ENCODE measurements at places on chromosomes 5 and 9.

- no peak for DNase-seq
These were observed 34.6 kb upstream of the F2RL2 start for GRCh38 chr5:76657683-76658311.

- DNase-seq: no peak
These were observed 57.6 kb downstream of the TMEM174 start for GRCh38 chr5:73230264-73231245.

DNA sequence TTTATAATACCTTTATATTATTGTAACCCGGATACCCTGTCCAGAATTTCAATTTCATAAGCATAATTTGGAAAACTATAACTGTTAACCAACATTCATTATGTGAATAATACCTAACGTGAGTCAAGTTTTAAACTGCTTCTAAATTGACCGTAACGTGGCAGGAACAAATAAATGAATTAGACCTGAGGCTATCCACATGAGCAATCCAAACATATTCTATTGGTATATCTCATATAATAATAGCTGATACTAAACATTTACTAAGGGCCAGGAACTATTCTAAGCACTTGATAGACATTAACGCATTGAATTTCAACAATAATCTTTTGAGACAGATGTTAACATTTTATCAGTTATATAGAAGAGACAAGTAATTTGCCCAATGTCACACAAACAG, 276.4 kb downstream of the MEF2C start:
- DNase-seq: no peak

GRCh38 chr5:87002485-87002884, 265.2 kb upstream of the RASA1 start:
- no peak for DNase-seq

DNA sequence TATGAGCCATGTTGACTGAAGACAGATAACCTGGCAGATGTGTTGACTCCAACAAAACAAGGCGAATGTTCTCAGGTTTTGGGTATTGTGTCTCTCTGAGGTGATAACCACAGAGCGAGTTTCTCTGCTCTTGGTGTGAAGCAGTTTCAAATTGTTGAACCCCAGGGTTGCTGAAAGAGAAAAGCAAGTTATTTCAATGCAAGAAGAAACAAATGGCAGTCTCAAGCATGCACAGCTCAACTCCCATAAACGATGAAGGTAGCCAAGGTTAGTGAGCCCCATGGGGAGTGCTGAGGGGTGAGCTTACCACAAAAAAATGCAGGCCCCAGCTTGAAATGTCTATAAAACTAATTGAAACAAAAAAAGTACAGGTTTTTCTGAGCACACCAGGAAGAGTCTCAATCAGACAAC, 220.8 kb upstream of the DAPK1 start:
- no peak for DNase-seq

- DNase-seq: no peak
These were observed 74.9 kb upstream of the LRRTM2 start for GRCh38 chr5:138949988-138950387.

- DNase-seq: no peak
These were observed 3.3 kb downstream of the CYFIP2 start for GRCh38 chr5:157269165-157269671.

GRCh38 chr5:19918780-19919179, 69.2 kb downstream of the CDH18 start:
- DNase-seq: no peak

GRCh38 chr5:6676702-6677101, 36.5 kb upstream of the TENT4A start:
- DNase-seq: no peak

DNA sequence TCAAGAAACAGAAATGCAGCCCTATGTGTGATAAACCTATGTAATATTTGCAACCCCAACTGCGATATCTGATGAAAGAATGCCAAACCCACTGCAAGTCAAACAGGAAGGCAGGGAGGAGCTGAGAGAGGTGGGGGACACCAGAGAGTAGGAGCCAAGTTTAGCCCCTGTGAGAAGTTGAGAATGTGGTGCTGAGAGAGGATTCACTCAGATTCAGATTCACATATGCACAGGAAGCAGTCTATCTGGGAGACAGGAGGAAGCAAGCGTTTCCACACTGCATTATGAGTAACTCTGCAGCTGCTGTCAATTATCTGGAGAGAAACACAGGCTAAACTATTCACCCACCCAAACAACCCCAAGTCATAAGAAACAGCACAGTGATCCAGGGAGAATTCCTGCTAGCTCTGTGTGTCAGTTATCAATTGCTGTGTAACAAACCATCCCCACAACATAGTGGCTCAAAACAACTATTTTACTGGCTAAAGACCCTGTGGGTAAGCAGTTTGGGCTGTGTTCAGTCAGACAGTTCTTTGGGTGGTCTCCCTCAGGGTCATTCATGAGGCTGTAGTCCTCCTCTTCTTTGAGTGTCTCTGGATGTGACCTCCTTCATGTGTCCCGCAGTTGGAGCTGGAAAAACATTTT, 161.9 kb upstream of the RAI14 start:
- no peak for DNase-seq

- no peak for DNase-seq
These were observed 21.0 kb upstream of the TAF11L2 start for GRCh38 chr5:17477043-17477442.

- no peak for DNase-seq
These were observed 162.0 kb downstream of the C9orf50 start for GRCh38 chr9:129458663-129459546.

GRCh38 chr9:14320271-14321181, 6.6 kb upstream of the NFIB start:
- no peak for DNase-seq

GRCh38 chr5:36198281-36198680, 43.4 kb downstream of the NADK2 start:
- no peak for DNase-seq

GRCh38 chr9:33136721-33137670, 30.1 kb downstream of the B4GALT1 start:
- DNase-seq: peak; percentile 47

- DNase-seq: no peak
These were observed 5.0 kb downstream of the TNIP1 start for GRCh38 chr5:151075698-151076331.

- DNase-seq: no peak
These were observed 18.7 kb upstream of the NNT start for GRCh38 chr5:43584166-43584699.

- no peak for DNase-seq
These were observed 118.7 kb upstream of the CD180 start for GRCh38 chr5:67315082-67315989.
